ENCODE measurements at places on chromosomes 13 and 19.

GRCh38 chr19:21608571-21608970 lies 103.2 kb downstream of the ZNF429 start:
- DNase-seq, result no peak

DNA sequence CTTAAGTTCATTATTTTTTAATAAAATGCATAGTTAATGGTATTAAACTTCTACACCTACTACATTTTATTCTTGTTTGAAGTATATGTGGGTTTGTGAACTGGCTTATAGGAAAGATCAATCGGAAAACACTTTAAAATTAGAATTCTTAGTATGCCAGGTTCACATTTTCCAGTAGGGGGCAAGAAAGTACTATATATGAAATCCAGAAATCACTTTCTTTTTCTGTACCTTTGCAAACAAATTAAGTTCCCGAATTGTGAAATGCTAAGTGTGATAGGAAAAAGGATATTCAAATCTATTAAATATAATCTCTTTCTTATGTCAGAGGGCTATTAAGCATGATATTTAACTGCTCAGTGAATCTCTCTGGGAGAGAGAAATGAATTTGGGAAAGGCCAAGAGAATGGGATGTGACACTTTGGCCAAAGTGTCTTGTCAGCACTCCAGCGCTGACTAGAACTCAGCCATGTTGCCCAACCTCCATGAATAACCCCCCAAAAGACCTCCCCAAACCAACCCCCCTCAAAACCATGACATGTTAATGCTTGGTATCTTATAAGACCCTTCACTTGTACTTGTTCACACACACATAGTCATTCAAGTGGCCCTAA lies 122.6 kb upstream of the SLC10A2 start:
- no peak for DNase-seq

DNA sequence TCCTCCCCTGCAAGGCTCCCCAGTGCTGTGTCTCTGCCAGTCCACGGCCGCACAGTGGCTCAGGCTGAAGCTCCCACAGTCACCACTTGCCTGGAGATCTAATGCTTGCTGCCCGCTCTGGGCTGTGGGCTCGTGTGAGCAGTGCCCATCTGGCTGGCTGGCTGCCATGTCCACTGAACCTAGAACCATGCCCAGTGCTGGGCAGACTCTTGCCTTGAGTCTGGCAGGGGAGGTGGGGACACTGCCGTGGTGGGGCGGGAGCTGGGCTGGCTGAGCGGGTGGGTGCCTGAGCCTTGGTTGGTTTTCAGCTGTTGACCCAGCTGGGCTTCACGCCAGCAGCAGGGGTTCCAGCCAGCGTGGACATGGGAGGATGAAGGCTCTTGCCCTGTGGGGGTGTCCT lies 52.3 kb downstream of the CRTC1 start:
- no peak for DNase-seq

DNA sequence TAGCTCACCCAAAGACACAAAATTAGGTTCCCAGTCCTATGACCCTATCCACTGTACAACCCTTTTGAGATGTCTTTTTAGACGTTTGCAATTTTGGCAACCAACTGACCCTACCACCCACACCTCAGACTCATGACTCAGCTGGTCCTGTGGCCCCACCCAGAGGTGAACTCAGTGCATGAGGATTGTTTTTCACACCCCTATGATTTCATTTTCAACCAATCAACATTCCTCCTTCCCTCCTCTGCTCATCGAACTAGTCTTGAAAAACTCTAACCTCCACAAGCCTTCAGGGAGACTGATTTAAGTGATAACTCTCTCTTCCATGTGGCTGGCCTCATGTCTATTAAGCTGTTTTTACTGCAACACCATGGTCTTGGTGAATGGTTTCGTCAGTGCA lies 350.7 kb downstream of the UQCRFS1 start:
- no peak for DNase-seq

DNA sequence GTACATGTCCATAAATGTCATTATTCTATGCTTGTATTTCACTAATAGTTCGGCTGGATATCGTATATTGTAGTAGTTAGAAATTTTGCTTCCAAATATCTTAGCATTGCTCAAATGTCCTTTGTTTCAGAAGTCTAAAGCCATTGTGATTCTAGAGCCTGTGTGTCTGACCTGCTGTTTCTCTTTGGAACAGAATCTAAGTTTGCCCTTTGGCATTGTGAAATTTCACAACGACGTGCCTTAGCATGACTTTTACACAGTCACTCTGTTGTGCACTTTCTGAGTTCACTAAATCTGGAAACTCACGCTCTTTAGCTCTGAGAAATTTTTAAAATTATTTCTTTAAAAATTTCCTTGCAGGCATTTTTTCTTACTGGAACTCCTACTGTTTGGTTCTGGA lies 152.2 kb downstream of the TBC1D4 start:
- DNase-seq, result no peak

GRCh38 chr13:22757530-22758120 lies 423.2 kb upstream of the SGCG start:
- DNase-seq, result no peak

GRCh38 chr19:42427313-42427712 lies at the start of gene LIPE:
Gene LIPE (minus strand): TSS chr19:42427388. CDS start chr19:42427149, 239 bp downstream.
- no peak for DNase-seq

GRCh38 chr19:56751078-56751489 lies 79.5 kb upstream of the ZNF835 start:
- no peak for DNase-seq

DNA sequence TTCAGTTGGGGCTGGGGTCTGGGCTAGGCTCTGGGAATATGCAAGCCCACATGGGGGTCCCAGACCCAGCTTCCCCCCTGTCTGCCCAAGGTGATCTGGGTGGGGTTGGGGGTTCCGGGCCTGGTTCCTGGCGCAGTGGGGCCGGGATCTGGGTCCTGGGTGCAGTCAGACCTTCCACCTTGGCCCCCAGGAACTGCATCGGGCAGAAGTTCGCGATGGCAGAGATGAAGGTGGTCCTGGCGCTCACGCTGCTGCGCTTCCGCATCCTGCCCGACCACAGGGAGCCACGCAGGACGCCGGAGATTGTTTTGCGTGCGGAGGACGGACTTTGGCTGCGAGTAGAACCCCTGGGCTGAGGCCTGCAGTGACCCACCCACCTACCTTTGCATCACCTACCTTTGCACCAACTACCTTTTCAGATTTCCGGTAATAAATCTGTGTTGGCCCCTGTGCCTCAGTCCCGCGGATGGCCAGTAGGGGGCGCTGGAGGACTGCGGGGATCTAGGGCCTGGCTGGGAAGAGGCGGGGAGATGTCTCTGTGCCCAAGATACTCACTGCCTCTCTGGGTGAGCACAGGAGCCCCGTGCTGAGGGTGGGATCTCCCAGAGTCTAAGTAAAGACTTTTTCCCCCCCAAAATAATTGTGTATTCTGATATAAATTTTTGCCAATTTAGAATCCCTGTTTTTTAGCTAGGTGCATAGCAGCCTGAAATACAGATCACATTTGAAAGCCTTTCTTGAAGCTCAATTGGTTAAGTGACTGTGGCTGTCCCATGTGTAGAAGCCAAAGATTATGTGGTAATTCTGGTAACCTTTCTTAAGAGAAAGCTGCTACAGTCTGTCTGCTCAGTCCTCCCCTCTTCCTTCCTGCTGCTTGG lies 11.5 kb upstream of the CYP4F3 start:
- DNase-seq, result no peak

GRCh38 chr19:35169221-35169995 lies 14.9 kb downstream of the FXYD5 start:
- no peak for DNase-seq

GRCh38 chr13:111035861-111036260 lies 79.2 kb upstream of the ARHGEF7 start:
- DNase-seq, result no peak

DNA sequence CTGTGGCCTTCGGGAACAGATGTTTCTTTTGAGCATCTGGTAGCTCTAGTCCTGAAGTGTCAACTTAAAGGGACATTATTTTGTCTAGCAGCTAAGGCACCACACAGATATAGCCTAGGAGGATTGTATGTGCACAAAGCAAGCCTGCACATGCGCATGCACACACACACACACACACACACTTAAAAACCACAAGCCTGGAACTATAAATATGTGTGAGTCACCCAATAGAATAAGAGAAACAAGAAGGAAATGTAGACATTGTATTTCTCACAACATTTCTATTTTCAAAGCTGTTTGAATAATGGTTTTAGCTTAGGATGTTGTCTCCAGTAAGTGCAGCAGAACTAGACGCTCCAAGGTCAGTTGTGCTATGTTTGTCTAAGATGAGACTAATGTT lies 516.5 kb downstream of the SUCLA2 start:
- peak; percentile 59 for DNase-seq

- DNase-seq, result no peak
These were observed 88.8 kb downstream of the MBNL2 start for GRCh38 chr13:97310809-97311436.

DNA sequence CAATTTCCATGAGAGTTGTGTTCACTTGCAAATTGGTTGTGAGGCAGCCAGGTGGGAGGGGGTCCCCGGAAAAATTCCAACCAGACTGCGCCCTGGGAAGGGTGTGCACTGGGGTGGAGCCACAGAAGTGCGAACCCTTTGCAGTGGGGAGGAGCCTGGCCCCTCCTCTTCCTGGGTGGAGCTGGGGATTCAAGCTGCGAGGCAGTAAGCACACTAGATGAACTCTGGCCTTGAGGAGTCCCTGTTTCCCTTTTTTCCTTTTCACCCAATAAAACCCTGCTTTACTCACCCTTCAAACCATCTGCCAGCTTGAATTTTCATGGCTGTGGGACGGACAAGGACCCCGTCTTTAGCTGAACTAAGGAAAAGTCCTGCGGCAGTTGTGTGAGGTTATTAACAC lies 31.0 kb upstream of the MBNL2 start:
- no peak for DNase-seq

DNA sequence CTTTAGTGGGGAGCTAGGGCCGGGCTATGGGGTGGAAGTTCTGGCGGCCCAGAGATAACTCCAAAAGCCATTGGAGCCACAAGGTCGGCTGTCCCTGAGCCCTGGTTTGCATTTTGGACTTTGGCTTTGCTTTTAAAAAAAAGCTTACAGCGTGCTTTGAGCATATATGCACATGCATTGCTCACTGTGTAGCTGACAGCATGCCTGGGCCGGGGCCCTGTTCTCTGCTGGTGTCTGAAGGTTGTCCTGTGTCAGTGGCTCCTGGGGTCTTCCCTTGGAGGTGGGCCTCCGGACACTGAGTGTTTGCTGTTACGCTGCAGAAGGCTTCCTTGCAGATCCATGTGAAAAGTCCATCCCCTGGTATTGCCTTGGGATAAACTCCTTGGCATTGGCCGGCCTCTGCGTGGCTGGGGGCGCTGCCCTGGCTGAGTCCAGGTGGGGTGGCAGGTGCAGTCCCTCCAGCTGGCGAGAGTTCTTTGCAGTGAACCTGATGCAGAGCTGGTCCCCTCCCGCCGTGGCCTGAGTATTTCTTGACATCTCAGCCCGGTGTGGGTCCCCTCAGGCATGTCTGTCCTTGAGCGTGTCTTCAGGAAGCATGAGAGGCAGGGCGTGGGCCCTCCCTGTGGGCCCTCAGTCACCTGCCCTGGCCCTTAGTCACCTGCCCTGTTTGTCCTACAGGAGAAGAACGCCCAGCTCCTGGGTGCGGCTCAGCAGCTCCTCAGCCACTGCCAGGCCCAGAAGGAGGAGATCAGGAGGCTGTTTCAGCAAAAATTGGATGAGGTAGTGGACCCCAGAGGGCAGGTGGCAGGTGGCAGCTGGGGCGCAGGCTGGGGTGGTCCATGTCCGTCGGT lies 23.0 kb downstream of the PLEKHJ1 start:
- no peak for DNase-seq

DNA sequence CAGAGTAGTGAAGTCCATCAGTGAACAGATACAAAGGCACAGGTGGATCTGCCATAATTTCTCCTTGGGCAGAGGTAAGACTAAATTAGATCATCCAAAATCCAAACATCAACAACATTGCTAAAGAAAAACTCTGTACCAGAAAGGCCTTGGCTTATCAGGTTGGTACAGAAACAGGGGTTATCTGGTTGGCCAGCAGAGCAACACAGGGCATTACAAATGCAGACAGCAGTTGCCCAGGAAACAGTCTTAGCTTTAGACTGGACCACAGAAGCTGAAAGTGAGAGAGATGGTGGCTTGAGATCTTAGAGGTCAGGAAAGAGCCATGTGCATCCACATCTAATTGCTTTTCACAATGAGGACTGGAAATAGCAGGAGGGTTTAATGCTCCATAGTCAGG lies 26.6 kb upstream of the DGKH start:
- no peak for DNase-seq

- no peak for DNase-seq
These were observed 527.0 kb downstream of the GPC6 start for GRCh38 chr13:93753639-93754038.

- no peak for DNase-seq
These were observed 52.0 kb downstream of the COL4A1 start for GRCh38 chr13:110254751-110255553.

DNA sequence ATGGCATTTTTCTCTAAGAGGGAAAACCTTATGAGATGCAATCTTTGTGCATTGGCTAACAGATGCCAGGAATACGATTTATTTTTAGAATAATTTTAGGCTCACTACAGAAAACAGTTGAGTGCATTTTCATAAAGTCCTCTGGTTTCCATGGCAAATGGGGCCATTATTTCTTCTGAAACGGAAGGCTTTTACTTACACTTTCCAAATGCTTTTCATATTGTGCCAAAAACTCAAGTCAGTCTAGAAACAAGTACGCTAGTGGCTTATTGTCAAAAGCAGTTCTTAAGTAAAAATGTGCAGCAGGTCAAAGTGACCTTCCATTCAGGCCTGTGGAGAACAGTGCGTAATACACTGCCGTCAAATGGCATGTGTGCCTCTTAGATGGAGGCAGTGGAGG lies 628.7 kb downstream of the EFNB2 start:
- DNase-seq, result no peak

- no peak for DNase-seq
These were observed 759.9 kb downstream of the GPC5 start for GRCh38 chr13:92158346-92158745.

- no peak for DNase-seq
These were observed 1.2 kb upstream of the TMEM147 start for GRCh38 chr19:35544110-35544802.

DNA sequence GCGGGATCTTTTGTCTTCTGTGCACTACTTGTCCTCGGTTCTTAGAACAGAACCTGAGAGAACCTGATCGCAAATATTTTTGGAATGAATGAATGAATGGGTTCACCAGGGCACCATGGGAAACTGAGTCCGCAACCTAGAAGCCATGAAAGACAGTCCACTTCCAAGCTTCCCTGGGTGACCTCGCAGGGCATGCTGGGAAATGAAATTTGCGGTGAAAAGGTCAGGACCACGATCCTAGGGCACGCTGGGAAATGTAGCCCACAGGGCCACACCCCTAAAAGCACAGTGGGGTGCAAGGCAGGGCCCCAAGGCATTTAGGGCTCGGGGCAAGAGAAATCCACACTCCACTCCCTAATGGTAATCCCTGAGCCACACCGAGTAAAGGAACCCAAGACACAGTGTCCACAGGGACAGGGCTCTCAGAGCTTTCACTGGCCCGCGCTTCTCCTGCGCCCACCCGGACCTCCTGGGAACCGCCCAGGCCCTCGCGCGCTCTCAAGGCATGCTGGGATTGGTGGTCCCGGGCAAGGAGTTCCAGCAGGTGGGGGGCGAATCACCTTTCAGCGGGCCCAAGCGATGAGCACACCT lies 1.1 kb upstream of the PPP1R12C start:
- no peak for DNase-seq

Data from HFF-Myc (cell line).